ENCODE measurements at places on chromosomes 13 and 19. TPM values are rescaled to one million over a fixed set of nuclear protein-coding genes. Genes with fewer than 3 reads are reported as not detected.

TNFRSF19 gene
- 0.33 TPM for total RNA-seq

LENG9 gene
- total RNA-seq, result 8.7 TPM

ZNF285 gene
- 0.60 TPM for total RNA-seq

GIPR gene
- 11.4 TPM for total RNA-seq

CAMSAP3 gene
- total RNA-seq, result 0.33 TPM

ETV2 gene
- total RNA-seq, result 0.96 TPM

GPR183 gene
- total RNA-seq, result 46.2 TPM

KLK1 gene
- 2.6 TPM for total RNA-seq

USF2 gene
- total RNA-seq, result 172 TPM

PSG2 gene
- not detected for total RNA-seq

PBX4 gene
- 49.0 TPM for total RNA-seq

CDX2 gene
- not detected for total RNA-seq

CYP2A7 gene
- total RNA-seq, result not detected
